Tibial nerve (tissue), 4 donors: ENCODE measurements at places on chromosomes 4 and X. TPM values are rescaled to one million over a fixed set of nuclear protein-coding genes. Genes with fewer than 3 reads are reported as not detected.

NPFFR2 gene
- total RNA-seq, result not detected

DNA sequence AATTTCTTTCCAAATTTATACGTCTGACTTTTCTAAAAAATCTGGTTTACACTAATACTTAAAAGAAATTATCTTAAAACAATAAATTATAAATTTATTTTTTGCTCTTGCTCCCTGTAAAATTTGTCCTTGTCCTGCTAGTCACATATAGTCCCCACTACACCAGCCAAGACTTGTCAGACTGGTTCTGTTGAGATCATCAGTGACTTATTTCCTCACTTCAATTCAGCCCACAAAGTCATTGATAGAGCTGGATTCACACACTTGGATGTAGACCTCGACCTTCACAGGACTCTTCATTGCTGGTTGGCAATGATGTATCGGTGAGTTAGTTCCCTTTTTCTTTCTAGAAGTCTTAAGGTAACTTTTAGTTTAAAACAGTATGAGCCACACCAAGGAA, at the start of gene TMPRSS11E:
TSS of gene TMPRSS11E (plus strand) at position 263 of the 400 bp plus-strand sequence. CDS start at position 313, 50 bp downstream.
- no peaks in the 10 kb centered on the region for H3K4me1 ChIP-seq
- no peaks in the 10 kb centered on the region for H3K27me3 ChIP-seq
- no peak for DNase-seq
- H3K27ac ChIP-seq, result no peak within 1 kb of the TSS
- no peak within 1 kb of the TSS for H3K4me3 ChIP-seq

CD38 gene
- total RNA-seq, result 7.1 TPM

SOWAHD gene
- not detected for total RNA-seq

DNA sequence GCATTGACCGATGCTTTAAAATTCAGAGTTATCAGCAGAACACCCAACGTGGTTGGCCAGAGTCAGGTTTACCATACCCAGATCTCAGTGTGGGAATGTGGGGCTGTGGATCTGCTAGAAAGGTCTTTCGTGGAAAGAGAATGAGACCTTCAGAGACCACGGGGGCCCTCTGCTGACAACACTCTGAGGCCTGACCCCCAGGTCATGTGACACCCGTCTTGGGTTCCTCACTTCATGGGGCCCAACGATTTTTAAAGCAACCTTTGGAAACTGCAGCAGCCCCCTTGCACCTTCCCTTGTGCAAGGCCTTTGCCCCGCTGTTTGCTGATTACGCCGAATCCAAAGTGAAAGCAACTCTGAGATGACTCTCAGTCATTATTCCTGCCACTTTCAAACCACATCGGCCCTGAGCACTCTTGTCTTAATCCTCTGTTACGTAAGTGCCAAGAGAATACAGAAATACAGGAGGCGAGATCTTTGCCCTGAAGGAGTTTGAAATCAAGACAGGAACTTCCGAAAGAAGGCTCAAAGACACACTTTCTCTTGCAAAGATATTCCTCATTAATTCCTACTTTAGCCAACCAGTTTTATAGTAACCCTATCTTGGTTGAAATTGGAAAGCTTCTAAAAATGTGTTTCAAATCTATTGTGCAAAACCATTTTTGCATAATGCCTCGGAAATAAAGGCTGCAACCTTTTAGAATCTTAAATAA, 88.3 kb downstream of the EVC2 start:
- peaks cover 94% of the 10 kb centered on the region for H3K36me3 ChIP-seq
- no peak for DNase-seq
- no peak overlapping the region for H3K27ac ChIP-seq
- H3K4me1 ChIP-seq, result no peaks in the 10 kb centered on the region
- H3K4me3 ChIP-seq, result no peak overlapping the region

TCEAL8 gene
- total RNA-seq, result 55.7 TPM

ALB gene
- not detected for total RNA-seq

DNA sequence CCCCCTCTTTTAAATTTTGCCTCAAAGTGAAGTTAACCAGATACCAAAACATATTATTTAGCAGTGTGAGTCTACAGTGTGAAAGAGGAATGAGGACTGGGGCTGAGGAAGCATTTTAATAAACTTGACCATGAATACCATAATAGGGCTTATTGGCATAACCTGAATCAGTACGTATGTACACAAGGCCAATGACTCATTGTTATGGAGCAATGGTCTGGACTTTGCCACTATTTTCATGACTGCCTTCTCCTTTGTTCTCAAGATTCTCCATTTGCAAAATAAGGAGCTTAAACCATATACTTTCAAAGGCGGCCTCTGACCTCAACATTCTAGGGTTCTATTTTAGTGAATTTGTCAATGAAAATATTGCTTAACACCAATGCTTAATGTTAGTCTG, 102.8 kb upstream of the OR13H1 start:
- no peak overlapping the region for H3K4me3 ChIP-seq
- no peaks in the 10 kb centered on the region for H3K36me3 ChIP-seq
- DNase-seq, result no peak

PRMT9 gene
- total RNA-seq, result 5.9 TPM

ARAP2 gene
- 37.5 TPM for total RNA-seq

DNA sequence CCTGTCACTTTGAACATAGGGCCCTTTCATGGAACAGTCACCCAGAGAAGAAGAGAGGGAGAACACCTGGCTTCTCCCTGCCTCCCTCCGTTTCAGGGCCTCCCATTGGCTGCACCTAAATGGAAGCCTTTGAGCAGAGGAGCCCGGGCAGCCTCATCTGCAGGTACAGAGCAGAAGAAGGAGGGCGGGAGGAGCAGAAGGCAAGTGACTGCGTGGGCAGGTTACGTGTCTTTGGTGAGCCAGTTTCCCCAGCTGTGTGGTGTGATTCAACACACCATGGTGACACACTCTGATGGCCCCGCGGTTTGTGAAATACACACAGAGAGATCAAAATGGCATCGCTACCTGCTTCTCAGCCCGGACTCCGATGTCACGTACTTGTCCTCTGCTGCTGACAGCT, 431 bp downstream of the C4orf50 start:
- H3K4me1 ChIP-seq, result no peaks in the 10 kb centered on the region
- no peak for DNase-seq
- no peaks in the 10 kb centered on the region for H3K36me3 ChIP-seq
- H3K27ac ChIP-seq, result no peak overlapping the region
- no peak overlapping the region for H3K4me3 ChIP-seq
- H3K27me3 ChIP-seq, result no peaks in the 10 kb centered on the region

DNA sequence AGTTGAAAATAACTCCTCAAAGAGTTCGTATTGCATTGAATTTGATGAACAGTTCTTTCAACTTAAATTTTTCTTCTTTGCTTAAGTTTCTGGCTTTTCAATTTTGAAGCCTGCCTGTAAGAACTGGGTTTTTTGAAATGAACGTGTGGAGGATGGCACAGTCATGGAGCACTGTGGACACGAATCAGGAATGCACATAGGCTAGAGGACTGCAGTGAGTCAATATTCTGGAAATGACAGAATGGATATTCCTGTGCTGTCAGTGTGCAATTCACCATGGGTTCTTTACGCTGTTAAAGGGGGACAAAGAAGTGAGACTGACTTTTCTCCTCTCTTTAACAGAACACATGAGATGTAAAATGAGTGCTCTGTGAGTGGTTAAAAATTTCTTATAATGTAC, 368.0 kb upstream of the AGA start:
- DNase-seq, result no peak
- H3K4me3 ChIP-seq, result no peak overlapping the region
- H3K4me1 ChIP-seq, result no peaks in the 10 kb centered on the region
- H3K27ac ChIP-seq, result no peak overlapping the region
- H3K27me3 ChIP-seq, result no peaks in the 10 kb centered on the region
- H3K36me3 ChIP-seq, result no peaks in the 10 kb centered on the region

RAI2 gene
- 25.1 TPM for total RNA-seq

- no peak for DNase-seq
- no peaks in the 10 kb centered on the region for H3K4me1 ChIP-seq
- H3K4me3 ChIP-seq, result no peak overlapping the region
These were observed 78.0 kb downstream of the NAA11 start for GRCh38 chr4:79247695-79248394.

DNA sequence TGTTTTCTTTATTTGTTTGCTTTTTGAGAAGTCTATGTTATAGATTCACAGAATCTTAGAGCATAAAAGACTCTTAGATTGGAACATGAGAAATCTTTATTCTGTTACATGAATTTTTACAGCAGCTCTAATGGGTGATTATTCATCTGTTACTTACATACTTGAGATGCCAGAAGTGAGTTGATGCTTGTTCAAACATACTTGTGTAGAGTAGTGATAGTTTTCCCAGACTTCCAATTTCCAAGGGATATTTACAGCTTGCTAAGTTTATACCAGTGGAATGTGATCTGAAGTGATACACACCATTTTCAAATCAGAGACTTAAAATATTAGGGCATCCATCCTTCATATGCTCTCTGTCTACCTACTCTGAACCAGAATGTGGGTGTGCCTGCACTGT, 252.9 kb upstream of the SMIM31 start:
- no peak overlapping the region for H3K4me3 ChIP-seq
- no peak for DNase-seq
- no peaks in the 10 kb centered on the region for H3K36me3 ChIP-seq
- no peaks in the 10 kb centered on the region for H3K4me1 ChIP-seq
- H3K27ac ChIP-seq, result no peak overlapping the region

TLR6 gene
- total RNA-seq, result 4.2 TPM

- no peaks in the 10 kb centered on the region for H3K36me3 ChIP-seq
- no peak overlapping the region for H3K4me3 ChIP-seq
- no peaks in the 10 kb centered on the region for H3K27me3 ChIP-seq
- no peak for DNase-seq
- H3K27ac ChIP-seq, result no peak overlapping the region
- H3K4me1 ChIP-seq, result no peaks in the 10 kb centered on the region
These were observed 33.2 kb downstream of the NPY2R start for GRCh38 chr4:155241664-155242063.

PCDH18 gene
- total RNA-seq, result 61.3 TPM

- no peaks in the 10 kb centered on the region for H3K27me3 ChIP-seq
- no peak overlapping the region for H3K4me3 ChIP-seq
These were observed 124.5 kb upstream of the NOCT start for GRCh38 chr4:138890891-138891570.

DLG3 gene
- total RNA-seq, result 11.7 TPM

TRO gene
- 21.0 TPM for total RNA-seq

DNA sequence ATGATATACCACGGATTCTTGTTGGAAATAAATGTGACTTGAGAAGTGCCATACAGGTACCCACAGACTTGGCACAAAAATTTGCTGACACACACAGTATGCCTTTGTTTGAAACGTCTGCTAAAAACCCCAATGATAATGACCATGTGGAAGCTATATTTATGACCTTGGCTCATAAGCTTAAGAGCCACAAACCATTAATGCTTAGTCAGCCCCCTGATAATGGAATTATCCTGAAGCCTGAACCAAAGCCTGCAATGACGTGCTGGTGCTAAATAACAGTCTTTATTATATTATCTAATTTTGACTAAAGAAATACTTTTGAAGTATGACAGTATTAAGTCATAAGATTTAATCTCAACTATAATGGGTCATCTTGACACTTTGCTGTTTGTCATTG, 18.9 kb downstream of the RAB33B start:
- H3K4me3 ChIP-seq, result no peak overlapping the region
- H3K27me3 ChIP-seq, result no peaks in the 10 kb centered on the region
- H3K36me3 ChIP-seq, result peaks cover 3% of the 10 kb centered on the region
- no peak overlapping the region for H3K27ac ChIP-seq

DNA sequence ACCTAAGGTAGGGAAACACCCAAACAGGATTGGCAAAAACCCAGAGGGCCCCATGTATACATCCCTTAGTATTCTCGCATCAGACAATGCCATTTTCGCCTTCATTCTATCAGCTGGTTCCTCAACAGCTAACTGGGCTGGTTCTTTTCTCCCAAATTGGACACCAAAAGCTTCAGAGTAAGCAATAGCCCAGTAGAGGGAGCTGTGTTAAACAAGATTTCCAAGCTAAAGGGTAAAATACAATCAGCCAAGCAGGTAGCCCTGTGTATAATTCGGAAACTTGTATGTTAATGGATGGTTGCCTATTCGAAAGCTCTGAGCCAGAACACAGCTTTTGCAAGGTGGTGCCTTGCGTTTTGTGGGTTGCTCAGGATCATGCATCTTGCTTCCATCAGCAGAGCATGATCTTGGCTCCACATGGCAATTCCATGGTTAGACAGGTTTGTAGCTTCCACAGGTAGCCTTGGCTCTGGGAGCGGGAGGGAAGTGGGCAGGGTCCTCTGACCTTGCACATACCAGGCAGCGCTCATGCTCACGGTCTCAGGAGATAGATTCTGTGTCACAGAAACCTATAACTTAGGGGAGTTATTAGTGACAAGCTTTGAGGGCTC, 115.2 kb upstream of the LNX1 start:
- H3K36me3 ChIP-seq, result no peaks in the 10 kb centered on the region
- no peak for DNase-seq
- H3K4me3 ChIP-seq, result no peak overlapping the region
- H3K27ac ChIP-seq, result no peak overlapping the region

DNA sequence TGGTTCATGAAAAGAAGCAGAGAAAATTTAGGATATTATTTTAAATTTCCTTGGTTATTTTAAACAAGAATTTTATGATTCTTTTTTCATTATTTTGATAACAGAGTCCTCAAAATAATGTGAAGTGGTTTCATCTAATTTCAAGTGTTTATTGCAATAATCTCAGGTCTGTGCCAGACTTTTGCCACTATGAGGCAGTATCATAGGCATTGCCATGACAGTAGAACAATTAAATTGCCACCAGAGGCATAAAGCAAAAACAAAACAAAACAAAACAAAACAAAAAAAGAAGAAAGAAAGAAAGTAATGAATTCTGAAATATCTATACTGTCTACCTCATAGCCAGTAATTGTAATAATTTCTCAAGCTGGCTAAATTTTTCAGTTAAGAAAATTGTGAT, 739.2 kb downstream of the KCTD8 start:
- H3K4me1 ChIP-seq, result no peaks in the 10 kb centered on the region
- H3K36me3 ChIP-seq, result no peaks in the 10 kb centered on the region
- no peak overlapping the region for H3K4me3 ChIP-seq
- no peak overlapping the region for H3K27ac ChIP-seq
- DNase-seq, result no peak

DNA sequence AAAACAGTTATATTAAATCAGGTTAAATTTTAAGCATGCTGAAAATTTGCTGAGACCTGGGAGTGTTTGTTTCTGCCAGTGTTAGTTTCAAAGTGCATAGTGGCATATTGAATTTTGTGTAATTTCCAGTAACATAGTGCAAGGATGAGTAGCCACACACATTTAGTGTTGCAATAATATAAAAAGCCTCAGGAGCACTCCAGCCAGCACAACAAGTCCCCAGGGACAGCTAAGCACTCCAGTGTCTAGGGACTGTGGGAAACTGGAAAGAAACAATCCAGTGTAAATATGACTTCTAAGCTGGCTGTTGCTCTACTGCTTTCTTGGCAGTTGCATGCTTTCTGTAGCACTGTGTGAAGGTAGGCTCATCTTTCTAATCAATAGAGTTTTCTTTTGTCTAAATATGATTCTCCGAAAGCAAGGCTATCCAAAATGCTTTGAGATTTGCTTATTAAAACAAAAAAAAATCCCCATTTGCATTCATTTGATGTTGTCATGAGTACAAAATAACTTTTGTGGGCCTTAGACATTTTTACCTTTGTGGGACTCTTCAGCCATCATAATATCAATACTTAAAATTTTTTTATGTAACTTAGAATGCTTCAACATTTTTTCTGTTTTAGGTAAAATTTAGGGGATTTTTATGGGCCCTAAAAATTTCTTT, 24.2 kb upstream of the CXCL2 start:
- DNase-seq, result no peak
- H3K27ac ChIP-seq, result no peak overlapping the region
- no peaks in the 10 kb centered on the region for H3K36me3 ChIP-seq
- H3K27me3 ChIP-seq, result no peaks in the 10 kb centered on the region
- no peaks in the 10 kb centered on the region for H3K4me1 ChIP-seq

GRCh38 chr4:128516301-128516969, 228.8 kb upstream of the PGRMC2 start:
- no peaks in the 10 kb centered on the region for H3K27me3 ChIP-seq
- no peak overlapping the region for H3K27ac ChIP-seq
- no peaks in the 10 kb centered on the region for H3K4me1 ChIP-seq
- no peaks in the 10 kb centered on the region for H3K36me3 ChIP-seq

CT45A10 gene
- total RNA-seq, result not detected

DNAAF6 gene
- not detected for total RNA-seq
